ENCODE measurements at places on chromosomes 3 and 15.

GRCh38 chr15:101474233-101474632, 15.3 kb downstream of the PCSK6 start:
- peak; percentile 12 for DNase-seq

GRCh38 chr15:25931851-25932250, 68.7 kb upstream of the ATP10A start:
- no peak for DNase-seq

GRCh38 chr3:194198938-194199337, 63.0 kb downstream of the HES1 start:
- DNase-seq = no peak

DNA sequence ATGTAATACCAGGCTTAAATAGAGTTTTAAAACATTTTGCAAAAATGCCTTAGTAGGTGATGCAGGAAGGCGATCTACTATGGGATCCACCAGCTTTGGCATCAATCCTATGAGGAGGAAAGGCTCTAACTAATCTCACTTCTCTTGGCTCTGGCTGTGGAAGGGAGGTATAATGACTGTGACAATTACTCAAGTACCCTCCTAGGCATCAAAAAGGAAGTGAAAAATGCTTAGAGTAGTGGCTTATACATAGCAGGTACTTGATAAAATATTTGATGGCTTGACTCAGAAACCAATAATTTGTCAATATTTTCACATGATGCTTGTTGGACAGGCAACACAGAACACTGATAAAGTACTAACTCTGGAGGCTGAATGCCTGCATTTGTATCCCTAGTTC, 34.1 kb upstream of the SERPINI2 start:
- DNase-seq = no peak

- no peak for DNase-seq
These were observed 120.7 kb downstream of the CMSS1 start for GRCh38 chr3:99938270-99938911.

- DNase-seq = no peak
These were observed 32.5 kb upstream of the ZKSCAN7 start for GRCh38 chr3:44522494-44522933.

Data from left ventricle myocardium superior (tissue), 1 donor.